ENCODE measurements at places on chromosomes 13 and 19. TPM values are rescaled to one million over a fixed set of nuclear protein-coding genes. Genes with fewer than 3 reads are reported as not detected.

Gene ZNF492
- total RNA-seq: 2.1 TPM

DNA sequence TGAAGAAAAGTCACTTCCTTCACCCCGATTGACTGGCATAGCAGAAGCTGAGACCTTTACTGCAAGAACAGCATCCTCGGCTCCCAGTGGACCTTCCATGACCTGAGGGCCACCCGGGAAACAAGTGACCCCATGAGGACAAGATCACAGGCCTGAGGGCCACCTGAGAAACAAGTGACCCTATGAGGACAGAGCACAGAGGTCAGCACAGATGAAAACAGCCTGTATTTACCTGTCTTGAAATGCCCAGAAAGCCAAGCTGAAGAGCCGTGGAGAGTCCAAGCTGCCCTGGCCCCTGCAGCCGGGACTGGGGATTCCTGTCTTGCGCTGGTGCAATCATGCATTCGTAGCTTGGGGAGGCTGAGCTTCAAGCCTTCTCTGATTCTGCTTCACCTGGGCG is 114.2 kb upstream of the SPACA7 start:
- DNase-seq: no peak

DNA sequence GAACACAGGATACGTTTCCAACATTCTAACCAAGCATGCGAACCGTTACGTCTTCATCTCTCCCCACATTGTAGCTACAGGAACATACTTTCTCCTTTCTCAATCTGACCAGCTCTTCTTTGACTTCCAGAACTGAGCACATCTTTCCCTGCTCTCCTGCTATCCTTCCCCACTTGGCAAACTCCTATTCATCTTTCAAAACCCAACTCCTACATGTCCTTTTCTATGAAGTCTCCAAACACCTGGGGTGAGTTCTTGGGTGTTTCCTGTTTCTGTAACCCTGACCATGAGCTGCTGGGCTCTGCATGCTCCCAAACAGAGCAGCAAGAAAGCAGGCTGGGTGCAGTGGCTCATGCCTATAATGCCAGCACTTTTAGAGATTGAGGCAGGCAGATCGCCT is 6.6 kb downstream of the ACER1 start:
- DNase-seq: no peak

DNA sequence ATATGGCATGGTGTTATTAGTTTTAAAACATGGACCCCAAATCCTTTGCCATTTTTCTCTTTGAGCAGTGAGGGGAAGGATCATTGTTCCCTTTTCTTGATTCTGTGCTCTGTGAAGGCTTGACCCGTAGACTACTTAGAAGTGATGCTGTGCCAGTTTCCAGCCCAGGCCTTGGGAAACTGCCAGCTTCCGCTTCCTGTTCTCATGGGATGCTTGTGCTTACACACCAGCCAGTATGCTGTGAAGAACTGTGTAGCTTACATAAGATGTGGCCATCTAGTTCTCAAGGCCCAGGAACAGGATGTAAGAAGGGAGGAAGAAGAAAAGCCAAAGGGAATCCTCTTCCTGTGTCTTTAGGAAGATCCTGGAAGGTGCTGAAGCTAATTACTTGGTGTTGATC is 180.9 kb downstream of the PCCA start:
- no peak for DNase-seq

DNA sequence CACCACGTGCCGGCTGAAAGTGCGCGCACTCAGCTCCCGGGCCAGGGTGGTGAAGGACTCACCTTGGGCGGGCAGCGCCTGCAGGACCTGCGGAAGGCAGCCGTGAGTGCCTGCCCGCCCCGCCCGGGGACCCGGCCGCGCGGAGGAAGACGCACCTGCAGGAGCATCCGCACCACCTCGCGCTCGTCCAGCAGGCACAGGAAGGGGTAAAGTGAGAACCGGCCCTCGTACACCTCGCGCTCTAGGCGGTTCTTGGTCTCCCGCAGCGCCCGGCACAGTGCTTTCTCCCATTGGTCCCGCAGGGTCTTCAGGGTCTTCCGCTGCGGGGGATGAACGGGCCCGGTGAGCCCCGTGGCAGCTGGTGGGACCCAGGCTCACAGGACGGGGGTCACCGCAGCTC is 10.7 kb downstream of the POLRMT start:
- no peak for DNase-seq

DNA sequence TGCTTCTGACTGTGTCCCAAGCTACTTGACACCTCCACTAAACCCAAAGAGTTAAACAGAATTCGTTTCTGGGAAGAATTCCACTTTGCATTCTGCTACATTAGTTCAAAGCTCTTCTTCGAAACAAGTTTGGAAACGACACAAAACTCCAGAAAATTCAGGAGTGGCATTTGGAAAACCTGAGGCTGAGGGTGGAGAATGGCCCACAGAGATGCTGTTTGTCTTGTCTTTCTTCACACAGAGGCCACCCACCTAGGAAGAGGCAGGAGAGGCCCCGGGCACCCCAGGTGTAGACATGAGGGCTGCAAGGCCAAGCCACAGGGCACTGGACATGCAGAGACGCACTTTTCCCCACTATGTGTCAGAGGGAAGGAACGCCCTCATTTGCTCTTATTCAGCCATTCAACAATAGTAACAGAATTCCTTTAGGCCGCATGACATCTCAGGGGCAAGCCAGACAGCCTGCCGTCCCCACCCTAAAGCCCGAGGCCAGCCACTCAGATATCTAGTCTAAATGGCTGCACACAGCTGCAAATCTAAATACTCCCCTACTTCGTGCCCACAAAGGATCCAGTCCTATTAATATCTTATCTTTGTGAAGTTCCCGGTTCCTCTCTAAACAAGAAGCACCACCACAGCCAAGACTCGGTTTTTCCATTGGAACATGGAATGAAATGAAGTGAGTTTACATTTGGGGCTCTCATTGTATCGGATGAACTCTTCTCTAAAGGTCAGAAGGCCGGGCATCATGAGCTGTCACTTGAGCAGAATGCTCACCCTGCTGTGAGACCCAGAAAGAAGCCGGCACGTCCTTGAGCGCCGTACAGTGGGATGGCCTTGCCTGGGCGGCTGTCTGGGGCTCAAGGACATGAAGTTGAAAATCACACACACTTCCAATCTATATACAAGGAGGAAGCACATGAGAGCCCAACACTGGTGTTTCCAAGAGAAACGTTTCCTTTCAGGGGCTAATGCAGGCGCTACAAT is 19.8 kb downstream of the COL4A1 start:
- no peak for DNase-seq

DNA sequence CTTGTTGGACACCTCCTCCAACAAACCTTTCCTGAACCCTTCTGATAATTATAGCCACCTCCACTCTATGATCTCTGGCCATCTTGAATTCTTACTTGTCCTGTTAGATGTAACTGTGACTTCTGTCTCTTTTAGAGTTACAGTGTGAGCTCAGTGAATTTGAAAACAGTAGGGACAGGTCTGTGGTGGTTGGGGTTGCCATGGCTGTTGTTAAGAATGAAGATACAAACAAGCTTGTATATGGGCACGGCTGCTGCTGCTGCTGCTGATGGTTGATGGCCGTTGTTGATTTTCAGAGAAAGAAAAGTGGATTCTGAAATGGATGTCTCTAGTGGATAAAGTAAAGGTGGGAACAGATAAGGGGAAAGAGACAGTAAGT is 101.5 kb downstream of the STARD13 start:
- no peak for DNase-seq
